ENCODE measurements at places on chromosomes 1 and 21.

DNA sequence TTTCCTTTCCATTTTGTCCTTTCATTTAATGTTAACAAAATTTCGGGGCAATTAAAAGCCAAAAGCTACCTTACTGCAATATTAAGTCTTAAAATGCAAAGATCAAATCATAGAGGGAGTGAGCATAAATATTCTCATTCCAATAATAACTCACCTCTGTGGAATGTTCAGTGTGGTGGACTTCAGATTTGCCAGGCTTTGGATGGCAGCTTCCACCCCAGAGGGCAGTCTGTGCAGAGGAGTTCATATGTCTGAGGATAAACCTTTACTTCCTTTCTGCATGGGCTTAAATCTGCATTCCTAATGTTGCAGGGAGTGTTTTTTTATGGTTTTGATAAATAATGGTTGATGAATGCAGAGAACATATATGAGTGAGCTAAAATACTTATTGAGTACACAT is 16.3 kb downstream of the KIAA0040 start:
- DNase-seq: no peak

DNA sequence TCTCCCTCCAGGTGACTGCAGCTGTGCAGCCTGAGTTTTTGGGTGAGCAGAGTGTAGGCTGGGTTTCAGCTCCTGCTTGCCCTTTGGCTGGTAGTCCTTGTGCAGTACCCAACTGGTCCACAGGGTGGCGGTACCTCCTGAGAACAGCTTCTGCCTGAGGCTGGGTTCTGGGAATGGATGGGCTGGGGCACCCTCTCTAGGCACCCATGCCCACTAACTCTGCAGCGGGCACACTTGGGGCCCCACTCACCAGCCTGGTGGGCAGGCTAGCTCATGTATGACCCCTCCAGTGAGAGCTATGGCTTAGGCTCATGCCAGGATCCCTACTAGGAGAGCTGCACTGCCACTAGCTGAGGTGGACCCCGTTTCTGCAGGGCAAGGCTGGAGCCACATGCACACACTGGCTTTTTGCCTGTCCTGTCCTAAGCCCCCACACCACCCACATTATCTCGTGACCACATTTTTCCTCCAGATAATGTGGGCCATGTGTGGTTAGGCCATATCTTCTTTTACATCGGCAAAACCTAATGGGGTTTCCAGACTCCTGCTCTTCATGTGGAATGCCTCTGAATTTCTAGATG is 15.5 kb upstream of the GSTM4 start:
- DNase-seq: peak; percentile 41

- DNase-seq: no peak
Observed at GRCh38 chr1:154253671-154254070, 18.8 kb upstream of the HAX1 start.

DNA sequence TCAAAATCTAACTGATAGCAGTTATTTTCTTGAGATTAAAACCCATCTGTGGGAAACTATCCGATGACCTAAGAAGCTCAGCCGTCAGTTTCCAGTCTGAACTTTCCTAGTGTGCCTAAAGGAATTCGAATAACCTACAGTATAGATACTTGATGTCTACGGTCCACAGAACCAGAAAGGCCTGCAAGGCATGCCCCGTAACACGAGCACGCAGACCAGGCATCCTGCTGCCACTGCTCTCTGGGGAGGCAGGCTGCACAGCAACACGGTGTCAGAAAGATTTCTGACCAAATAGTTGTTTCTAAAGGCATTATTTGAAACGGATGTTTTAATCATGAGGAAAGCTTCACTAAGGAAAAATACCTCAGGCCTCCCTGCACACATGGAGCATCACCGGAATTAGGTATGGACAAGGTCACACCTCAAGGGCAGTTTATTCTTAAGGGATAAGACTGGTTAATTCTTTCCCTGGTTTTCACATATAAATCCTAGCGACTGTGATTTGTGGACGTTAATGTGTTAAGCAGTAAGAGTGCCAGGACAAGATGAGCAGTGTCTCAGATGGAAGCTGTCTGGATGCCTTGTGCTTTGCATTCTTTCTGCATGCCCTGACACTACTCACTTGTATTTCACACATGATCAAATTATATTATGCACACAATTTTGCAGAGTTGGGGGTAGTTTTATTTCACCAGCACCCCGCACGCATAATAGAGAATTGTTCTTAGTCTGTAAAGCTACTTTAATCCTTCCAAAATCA is 49.0 kb upstream of the NADK start:
- DNase-seq: no peak

DNA sequence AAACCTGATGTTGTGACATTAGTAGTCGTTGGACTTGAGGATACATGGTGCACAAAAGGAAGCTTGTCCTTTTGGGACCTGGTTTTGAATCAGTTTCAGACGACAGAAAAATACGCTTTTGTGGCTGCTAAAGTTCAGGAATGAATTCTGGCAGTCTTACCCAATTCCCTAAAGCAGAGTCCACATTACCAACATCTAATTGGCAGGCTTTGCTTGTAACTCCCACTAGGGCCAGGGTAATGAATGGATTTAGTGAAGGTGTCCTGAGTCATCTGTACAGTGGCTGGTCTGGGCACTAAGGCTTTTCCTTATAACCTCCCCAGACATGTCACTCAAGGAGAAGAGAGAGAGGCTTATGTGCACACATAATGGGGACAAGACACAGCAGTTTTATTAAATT is 66.2 kb upstream of the RNPC3 start:
- DNase-seq: peak; percentile 43

GRCh38 chr1:221979444-221980032 is 237.6 kb upstream of the DUSP10 start:
- no peak for DNase-seq

DNA sequence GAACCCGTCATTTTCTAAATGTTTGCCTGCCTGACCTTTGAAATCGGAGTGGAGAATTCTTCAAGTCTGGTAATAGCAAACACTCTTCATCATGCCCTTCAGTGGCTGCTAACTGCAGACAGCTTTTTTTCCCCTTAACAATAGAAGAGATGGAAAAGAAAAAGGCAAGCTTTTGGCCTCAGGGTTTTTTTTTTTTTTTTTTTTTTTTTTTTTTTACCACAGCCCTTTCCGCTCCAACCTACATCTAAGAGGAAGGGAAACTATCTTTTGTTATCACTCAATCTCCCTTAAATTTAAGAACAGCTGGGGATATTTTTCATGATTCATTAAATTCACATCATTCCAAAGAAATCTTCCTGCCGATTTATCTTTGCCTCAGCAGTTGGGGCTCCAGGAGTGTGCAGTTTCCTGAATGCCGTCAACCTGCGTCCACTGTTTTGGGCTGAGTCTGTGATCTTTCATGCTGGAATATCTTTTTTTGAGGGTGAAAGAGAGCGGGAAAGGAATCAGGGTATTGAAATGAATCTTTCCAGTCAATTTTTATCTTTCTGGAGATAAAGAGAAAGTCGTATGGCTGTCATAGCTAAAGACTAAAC is 144.5 kb upstream of the SMYD2 start:
- DNase-seq: no peak

DNA sequence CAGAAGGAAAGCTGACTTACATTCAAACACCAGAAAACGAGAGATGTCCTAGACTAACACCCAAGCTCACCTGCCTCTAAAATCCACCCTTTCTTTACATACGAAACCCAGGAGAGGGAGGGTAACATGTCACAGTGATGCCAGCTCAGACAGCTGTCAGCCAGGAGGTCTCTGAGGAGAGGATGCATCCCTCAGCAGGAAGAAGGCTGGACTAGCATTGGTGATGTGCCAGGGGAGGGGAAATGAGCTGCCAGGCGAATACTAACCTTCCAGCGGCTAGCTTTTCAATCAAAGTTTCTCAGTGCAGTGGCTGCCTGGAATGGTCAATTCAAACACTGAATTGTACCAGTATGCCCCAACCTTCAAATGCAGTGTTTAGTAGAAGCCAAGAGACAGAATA is 3.6 kb upstream of the UBE2G2 start:
- no peak for DNase-seq

GRCh38 chr1:43564551-43565348 is 34.1 kb downstream of the PTPRF start:
- DNase-seq: no peak

- DNase-seq: no peak
Observed at GRCh38 chr1:208928349-208929010, 655.0 kb upstream of the CAMK1G start.

All from NCI-H526 treated with DMSO at 0.1 percent for 48 hours (cell line).